ENCODE measurements at places on chromosomes 12 and 14. TPM values are rescaled to one million over a fixed set of nuclear protein-coding genes. Genes with fewer than 3 reads are reported as not detected.

The ADAMTS20 gene
- total RNA-seq, result 0.28 TPM

The ASIC1 gene
- total RNA-seq, result 2.7 TPM

The NKX2-8 gene
- not detected for total RNA-seq

The KRT82 gene
- total RNA-seq, result not detected

The OR4K17 gene
- not detected for total RNA-seq

The EFS gene
- total RNA-seq, result 55.9 TPM

The FAM90A1 gene
- not detected for total RNA-seq

The OAS1 gene
- 12.4 TPM for total RNA-seq

The TAS2R20 gene
- total RNA-seq, result 2.7 TPM

The CCDC175 gene
- not detected for total RNA-seq
